Stimulated activated naive CD8-positive, alpha-beta T cell treated with anti-CD3 and anti-CD28 coated beads, Interleukin-15, Interleukin-2, amounts not matched to agents 100 U/mL and 50 U/mL, for 24 hours (primary cell): ENCODE measurements at places on chromosomes 2 and 18.

DNA sequence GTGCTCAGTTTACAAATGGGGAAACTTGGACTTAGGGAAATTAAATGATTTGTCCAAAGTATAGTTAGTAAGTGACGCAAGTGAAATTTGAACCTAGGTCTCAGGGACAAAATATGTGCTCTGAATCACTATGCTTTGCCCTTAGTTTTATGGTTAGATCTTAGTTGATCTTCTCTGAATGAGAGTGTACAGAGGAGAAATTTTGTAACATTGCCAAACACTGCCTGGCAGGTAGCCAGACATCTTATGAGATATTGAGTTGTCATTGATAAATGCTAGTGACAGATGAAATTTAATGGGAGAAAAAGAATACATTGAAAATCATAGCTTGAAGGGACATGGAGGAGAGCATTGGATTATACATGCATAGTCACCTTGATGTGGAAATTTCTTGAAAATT is 91.4 kb downstream of the GALNT1 start:
- DNase-seq = no peak

GRCh38 chr2:221529943-221530652 is 42.0 kb downstream of the EPHA4 start:
- no peak for DNase-seq

DNA sequence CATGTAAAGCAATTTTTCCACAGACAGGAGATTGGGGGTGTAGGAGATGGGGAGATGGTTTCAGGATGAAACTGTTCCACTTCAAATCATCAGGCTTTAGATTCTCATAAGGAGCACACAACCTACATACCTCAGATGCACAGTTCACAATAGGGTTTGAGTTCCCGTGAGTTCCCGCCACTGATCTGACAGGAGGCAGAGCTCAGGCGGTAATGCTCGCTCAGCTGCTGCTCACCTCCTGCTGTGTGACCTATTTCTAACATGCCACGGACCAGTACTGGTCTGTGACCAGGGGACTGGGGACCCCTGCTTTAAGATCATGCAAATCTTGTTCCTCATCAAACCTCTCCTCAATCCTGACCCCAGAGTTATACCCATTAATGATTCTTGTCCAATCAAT is 70.1 kb downstream of the RPE start:
- no peak for DNase-seq

GRCh38 chr18:7748251-7749007 is 181.3 kb downstream of the PTPRM start:
- DNase-seq = no peak

DNA sequence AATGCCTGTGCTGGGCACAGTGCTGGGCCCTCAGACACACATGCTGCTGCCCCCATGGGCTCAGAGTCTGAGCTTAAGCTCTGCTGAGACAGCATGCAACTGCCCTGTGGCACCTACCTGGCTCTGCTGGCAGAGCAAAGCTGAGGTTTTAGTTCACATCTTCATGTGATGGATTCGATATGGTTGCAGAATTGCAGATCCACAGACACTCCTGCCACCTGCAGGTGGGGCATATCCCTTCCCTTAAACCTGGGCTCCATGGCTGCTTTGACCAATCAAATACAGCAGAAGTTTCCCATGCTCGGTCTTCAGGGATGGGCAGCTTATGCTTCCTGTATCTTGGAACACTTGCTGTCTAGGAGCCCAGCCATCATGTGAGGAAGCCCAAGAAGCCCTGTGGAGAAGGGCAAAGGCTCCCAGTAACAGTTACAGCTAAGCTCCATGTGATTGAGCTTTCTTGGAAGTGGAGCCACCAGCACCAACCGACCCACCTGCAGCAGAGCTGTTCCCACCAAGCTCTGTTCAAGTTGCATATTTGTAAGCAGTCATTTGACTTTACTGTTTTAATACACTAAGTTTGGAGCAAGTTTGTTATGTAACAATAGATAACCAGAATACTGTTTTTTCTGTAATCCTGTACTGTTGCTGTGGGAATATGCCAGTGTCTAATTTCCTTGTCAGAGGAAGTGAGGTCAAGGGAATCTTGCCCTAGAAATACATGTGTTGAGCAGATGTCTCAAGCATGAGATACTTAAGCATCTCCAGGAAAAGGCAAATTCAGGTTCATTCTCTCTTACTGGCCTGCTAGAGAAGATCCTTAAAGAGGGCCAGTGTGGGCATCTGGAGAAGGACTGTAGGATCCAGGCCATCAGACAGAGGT is 79.3 kb downstream of the SH3RF3 start:
- DNase-seq = no peak

DNA sequence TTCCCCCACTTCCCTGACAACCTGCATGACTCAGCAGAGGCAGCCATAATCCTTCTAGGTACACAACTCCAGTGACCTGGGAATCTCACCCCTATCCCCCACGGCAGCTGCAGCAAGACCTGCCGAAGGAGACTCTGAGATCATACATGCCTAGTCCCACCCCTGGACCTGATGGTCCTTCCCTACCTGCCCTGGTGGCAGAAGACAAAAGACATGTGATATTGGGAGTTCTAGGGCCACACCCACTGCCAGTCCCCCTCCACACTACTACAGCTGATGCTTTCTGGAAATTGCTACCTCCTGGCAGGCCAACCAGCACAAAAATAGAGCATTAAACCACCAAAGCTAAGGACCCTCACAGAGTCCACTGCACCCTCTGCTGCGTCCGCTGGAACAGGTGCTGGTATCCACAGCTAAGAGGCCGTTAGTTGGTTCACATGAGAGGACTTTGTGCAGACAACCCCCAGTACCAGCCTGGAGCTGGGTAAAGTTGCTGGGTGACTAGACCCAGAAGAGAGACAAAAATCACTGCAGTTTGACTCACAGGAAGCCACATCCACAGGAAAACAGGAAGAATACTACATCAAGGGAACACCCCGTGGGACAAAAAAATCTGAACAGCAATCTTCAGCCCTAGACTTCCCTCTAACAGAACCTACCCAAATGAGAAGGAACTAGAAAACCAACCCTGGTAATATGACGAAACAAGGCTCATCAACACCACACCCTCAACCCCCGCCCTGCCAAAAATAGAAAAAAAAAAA is 12.5 kb downstream of the MARCO start:
- no peak for DNase-seq

DNA sequence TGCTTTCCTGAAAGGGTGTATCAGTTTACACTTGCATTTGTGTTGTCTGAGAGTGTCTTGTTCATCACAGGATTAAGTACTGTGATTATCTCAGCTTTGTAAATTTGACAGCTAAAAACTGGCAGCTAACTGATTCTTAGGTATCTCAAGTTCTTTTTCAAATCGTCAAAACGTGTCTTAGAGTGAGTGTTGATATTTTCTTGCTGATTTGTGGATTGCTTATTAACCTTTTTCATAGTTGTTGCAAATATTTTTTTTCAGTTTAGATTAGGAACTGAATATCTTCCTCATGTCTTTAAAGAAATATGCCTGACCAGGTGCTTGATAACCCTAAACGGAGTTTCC is 41.9 kb downstream of the LRRFIP1 start:
- no peak for DNase-seq

GRCh38 chr2:79585701-79586433 is 73.0 kb downstream of the CTNNA2 start:
- no peak for DNase-seq

DNA sequence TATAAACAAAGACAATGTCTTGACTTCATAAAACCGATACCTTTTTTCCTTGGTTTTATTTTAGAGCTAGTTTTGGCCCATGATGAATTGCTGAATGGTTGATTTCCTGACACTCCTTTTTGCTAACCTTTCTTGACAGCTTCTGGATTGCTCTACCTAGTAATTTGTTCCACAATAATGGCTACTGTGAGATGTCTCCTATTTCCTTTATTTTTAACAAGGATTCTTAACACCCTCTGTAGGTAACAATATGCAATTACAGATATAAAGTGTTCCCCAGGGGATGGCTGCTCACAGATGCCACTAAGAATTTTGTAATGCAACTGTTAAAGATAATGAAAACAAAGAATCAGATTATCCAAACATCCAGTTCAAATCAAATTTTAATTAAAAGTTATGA is 100.8 kb upstream of the ATP5MC3 start:
- no peak for DNase-seq

DNA sequence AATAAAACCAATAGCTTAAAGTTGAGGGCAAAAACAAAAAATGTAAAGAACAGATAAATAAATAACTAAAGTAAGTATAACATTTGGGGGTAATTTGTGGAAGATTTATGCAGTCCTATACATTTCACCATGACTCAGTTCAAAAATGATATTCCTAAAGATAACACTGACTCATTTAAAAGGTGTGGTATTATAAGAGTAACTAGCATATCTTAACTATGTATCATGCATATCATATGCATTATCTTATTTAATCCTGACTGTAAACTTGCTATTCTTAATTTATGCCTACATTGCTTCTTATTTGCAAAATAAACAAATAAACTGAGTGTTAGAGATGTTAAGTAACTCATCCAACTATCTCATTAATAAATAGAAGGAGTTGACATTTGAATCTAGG is 726.5 kb upstream of the PKDCC start:
- no peak for DNase-seq
